Left lobe of liver (tissue), 2 donors: ENCODE measurements at places on chromosomes 7 and 10. TPM values are rescaled to one million over a fixed set of nuclear protein-coding genes. Genes with fewer than 3 reads are reported as not detected.

DNA sequence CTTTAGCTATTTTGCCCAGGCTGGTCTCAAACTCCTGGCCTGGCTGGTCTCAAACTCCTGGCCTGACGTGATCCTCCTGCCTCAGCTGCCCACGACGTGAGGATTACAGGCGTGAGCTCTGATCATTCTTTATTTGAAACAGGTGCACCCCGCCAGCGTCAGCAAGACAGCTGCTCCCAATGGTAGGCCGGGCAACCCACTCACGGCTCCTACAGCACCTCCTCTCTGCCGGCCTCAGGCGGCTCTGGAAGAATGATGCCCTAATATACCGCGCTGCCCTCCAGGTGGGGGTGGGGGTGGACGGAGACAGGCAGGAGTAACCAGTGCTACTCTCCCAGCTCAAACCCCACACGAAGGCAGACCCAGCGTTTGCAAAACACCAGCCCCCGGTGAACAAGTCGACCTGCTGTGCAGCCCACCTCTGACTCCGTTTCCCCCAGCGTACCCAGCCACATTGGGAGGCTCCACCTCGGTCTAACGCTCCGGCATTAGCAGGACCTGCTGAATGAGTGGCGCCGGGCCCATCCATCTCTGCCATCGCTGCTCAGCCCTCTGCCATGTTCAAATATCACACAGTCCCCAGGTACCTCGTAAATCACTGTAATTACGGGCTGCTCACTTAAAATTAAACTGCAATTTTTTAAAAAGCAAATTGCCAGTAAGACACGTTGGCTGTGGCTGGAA, 148.6 kb downstream of the ELFN1 start:
- DNase-seq, result no peak

DNA sequence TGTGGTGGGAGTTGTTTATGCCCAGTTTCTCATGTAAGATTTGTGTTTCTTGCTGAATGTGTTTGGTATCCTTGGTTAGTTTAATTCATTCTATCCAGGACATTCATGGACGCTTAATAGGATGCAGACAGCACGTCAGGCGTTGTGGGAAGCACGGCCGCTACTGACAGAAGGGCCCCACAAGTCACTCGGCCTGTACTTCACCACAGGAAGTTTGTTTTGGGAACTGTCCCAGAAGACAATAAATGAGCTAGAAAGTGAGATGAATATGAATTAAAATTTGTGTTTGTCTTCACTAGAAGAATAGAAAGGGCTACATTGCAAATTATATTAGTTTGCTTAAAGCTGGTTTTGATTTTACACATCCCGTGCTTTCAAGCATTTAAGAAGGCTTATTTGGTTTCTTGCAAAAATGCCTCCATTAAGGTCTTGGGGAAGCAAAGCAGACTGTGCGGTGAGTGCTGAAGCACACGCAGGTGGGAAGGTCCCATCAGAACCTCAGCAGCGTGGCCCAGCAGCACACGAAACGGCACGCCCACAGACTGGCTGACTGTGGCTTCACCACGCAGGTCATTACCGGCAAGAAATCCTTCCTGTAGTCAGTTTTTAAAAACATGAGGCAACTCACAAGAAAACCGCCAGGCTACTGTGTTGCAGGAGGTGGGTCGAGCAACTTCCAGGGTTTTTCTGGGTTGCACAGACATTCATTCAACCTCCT, 74.1 kb downstream of the VIPR2 start:
- DNase-seq, result no peak

DNA sequence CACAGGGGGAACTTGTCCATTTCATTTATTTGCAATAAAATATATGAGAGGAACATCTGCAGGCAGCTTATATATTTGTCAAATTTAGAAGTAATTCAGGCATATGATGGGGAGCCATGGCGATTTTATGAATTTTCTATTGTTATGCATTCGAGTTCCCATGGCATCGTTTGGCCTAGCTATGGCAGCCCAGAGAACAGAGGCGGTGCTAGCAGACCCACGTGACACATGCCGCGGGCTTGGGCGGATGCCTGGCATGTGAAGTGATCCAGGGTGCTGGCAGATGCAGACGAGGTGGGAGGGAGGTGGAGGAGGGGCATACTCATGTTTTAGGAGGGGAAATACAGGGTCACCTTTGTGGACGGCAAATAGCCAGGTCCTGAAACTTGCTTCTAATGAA, 560.0 kb upstream of the GALNT17 start:
- DNase-seq, result peak; percentile 81

DNA sequence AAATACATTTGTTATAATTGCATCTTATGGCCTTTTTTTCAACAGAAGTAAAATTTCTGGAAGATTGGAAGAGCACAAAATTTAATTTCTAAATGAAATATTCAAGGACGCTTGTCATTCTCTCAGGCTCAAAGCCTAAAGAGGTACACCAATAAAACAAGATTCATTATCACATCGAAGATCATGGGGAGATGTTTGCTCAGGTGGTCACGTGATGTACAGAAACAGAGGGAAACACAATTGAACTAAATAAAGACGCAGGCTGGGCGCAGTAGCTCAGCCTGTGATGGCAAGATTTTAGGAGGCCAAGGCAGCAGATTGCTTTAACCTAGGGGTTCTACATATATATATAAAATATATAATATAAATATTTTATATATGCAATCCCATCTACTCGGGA, 37.3 kb upstream of the TMEM254 start:
- no peak for DNase-seq

- DNase-seq, result no peak
These were observed 80.7 kb upstream of the WDR11 start for GRCh38 chr10:120770496-120770895.

DNA sequence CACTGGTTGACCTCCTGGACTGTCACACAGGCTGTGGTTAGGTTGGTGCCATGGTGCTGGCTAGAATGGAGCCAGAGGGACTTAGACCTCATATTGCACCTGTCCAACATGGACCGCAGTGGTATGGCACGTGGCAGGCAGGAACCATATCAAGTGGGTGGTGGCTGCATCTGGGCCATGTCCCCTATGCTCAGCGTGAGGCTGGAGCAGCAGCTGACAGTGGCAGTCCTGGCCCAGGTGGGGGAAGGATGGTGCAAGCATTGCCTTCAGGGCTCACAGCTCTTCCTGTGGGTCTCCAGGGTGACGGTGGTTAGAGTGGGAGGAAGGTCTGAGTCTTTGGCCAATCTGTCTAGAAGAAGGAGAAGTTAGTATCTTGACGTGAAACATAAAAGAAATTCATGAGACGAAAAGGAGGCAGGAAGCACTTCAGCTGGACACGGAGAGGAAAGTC, 54.5 kb upstream of the PFKFB3 start:
- DNase-seq, result peak; percentile 66

DNA sequence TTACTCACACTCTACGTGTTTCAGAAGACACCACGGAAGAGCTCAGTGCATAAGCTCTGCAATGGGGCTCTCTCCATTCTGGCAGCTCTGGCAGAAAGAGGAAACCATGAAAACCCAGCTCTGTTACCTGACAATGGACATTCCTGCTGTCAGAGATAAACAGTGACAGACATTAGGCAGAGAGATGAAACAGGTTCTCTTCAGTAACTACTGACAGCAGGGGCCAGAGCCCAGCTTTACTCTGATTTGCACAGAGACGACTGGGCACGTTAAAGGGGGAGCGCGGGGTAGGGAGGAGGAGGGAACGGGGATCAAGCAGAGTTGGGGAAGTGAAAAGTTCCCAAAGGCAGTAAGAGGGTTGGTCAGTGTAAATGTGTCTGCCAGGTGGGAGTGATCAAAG, 206.1 kb downstream of the RAMP3 start:
- DNase-seq, result no peak

Gene SLC26A3
- 0.93 TPM for total RNA-seq

Gene GPR15LG
- 0.20 TPM for total RNA-seq

DNA sequence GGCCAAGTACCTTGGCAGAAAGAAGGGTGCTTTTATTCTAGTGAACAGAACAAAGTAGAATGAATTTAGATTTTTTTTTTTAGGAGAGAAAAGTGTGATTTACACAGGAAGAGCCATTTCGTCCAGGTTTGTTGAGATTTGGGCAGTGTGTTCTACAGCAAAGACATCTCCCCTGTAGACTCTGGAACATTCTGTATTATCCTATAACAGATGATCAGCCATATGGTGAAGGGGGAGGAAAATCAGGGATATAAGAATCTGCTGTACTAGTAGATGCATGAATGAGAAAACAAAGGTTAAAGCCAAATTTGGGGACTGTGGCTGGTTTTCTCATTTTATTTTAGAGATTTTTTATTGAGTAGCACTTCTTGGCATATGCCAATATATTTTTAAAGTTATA, 453.7 kb upstream of the LRRTM3 start:
- DNase-seq, result no peak

Gene CYP26C1
- 0.08 TPM for total RNA-seq

Gene GPRIN2
- total RNA-seq, result 1.1 TPM

DNA sequence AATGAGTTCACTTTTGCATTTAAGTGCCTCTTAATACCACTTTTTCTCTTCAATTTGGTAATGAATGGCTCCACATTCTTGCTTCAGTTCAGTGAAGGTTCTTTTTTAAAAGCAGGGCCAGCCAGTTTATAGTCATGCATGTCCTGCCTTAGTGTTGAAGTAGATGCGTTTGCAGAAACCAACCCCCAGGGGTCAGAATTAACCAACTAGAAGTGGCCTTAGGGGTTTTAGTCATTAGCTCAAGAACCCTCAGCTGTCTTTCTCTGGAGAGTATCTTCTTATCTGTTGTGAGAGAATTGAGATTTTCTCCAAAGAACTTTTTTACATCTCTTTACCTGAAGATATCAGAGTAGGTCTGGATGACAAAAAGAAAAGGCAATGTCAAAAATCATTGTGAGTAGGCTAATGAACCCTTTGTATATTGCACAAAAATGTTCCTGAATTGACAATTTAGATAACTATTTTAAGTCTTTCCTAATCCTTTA, 82.2 kb downstream of the PIK3CG start:
- no peak for DNase-seq

Gene AGR2
- 1.2 TPM for total RNA-seq

DNA sequence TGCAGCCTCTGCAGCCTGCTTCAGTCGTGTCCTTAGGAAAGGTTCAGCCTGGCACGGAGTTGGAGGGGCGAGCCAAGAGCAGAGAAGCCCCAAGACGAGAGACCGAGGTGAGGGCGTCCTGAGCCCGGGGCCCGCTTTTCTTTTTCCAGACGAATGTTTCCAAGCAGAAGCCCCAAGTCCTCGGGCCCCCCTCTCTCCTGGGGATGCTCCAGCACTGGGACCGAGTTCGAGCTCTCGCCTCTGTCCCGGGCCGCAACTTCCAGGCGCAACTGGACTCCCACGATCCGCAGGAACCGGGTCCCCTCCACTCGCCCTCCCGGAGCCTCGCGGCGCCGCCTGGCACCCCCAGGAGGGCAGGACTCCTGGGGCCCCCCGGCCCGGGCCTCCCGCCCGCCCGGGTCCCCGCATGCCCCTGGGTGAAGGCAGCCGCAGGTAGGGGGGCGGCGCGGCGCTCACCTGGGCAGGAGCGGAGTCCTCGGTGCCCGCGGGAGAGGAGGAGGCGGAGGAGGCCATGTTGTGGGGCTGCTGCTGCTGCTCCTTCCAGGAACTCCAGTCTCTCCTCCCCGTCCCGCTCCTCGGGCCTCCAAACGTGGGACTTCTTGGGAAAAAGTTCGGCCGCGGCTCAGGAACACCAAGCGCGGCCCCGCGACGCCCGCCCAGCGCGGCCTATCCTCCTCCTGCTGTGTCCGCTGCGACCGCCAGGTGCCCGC, 45.3 kb upstream of the CDK1 start:
- no peak for DNase-seq

DNA sequence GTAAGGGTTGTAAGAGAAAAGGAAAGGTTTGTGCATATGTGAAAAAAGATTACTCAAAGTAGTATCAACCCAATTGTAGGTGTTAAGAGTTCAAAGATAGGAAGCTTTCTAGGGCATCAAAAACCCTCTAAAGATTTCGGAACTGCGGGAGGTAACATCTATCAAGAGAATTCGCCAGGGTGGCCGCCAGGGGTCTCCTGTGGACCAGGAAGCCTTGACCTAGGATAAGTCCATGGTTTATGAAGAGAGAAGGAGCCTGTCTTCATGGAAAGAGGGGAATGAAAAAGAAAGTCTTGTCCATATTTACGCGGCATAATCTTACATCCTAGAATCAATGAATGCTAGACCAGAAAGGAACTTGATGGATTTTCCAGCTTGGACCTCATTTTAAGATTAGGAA, 140.7 kb upstream of the CALCR start:
- DNase-seq, result no peak

Gene INA
- not detected for total RNA-seq

Gene PRPS1L1
- total RNA-seq, result not detected

Gene ANKRD30A
- not detected for total RNA-seq

DNA sequence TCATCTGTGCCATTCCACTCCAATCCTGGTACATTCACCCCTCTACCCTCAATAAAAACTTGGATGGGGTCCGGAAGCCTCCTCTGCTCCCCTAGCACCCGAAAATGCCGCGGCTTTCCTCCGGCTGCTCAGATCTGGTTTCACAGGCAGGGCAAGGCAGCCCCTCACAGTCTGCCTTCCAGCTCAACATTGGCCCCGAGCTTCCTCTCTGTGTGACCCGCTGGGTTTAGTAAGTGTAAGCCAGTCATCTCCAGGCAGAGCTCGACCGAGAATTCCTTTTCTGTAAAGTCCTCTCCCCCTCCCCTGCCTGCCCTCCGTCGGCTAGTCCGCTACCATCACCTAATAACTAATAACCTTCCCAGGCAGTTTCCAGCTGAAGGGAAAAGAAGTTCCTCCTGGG, 3.4 kb downstream of the INHBA start:
- DNase-seq, result no peak

DNA sequence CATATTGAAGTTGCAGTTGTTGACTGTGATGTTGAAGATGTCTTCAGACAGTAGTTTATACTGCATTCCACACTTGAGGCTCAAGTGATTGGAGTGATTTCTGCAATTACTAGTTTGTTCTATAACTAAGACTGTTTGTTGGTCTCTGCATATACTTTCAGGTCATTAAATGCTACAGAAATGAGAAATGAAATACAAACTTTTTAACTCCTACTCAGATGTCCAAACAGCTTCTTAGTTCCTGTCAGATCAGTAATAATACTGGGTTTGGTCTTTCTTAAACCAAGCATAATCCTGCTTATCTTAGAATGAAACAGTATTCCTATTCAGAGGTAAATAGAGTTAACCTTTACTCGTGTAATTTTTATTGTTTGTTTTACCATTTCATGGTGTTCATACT, 115.9 kb downstream of the CCNY start:
- DNase-seq, result no peak

Gene GIMAP7
- 4.4 TPM for total RNA-seq
